Naive thymus-derived CD4-positive, alpha-beta T cell (primary cell): ENCODE measurements at places on chromosomes 4 and X. TPM values are rescaled to one million over a fixed set of nuclear protein-coding genes. Genes with fewer than 3 reads are reported as not detected.
A peak's percentile ranks its signal among the peaks of the same experiment; 100 is the strongest.

DNA sequence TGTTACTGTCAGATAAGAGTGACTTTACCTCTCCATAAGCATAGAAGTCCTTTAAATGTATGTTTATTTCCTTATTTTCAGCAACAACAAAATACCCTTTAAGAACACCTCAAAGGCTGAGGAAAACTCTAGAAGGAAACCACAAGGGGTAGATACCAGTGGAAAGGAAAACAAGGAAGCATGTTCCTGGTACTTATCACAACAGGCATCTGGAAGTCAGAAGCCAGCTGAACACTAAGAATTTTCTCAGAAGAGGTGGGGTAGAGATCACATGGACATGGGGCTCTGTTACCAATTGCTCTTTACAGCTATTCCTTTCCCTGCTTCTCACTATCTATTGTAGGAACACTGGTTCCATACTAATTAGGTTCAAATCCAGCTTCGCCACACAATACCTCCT, 51.5 kb upstream of the BEND2 start:
- no peak for DNase-seq

DNA sequence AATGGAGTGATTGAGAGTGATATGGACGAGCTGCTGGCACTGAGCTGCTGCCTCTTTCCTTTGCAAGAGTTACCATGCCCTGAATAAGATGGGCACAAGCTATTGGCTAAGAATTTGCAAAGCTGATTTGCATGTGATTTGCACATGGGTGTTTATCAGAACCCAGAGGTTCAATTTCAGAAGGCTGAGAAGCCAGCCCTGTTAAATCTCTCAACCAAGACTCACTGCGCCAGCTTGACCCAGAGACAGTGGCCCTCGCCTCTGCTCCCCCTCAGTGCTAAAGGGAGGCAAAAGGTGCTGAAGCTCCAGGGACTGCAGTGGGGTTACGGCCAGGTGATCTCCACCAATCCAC, 701 bp downstream of the ARHGAP4 start:
- peak; percentile 41 for DNase-seq

GRCh38 chr4:76897536-76898384, at the start of gene SOWAHB:
SOWAHB (minus strand) TSS chr4:76898144; CDS start chr4:76897849, 295 bp downstream.
- DNase-seq = peak; percentile 39

- no peak for DNase-seq
Observed at GRCh38 chrX:32778965-32779364, 432.4 kb downstream of the DMD start.

DNA sequence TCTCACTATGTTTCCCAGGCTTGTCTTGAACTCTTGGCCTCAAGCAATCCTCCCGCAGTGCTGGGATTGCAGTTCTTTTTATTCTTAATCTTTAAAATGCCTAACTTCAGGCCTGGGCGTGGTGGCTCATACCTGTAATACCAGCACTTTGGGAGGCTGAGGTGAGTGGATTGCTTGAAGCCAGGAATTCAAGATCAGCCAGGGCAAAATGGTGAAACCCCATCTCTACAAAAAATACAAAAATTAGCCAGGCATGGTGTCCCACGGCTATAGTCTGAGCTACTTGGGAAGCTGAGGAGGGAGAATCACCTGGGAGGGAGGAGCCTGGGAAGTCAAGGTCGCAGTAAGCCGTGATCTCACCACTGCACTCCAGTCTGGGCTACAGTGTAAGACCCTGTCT, 45.9 kb downstream of the PLS3 start:
- no peak for DNase-seq

- no peak for DNase-seq
Observed at GRCh38 chr4:120517966-120518365, 404.6 kb downstream of the PRDM5 start.

NALF2 gene
- 0.27 TPM for total RNA-seq

DNA sequence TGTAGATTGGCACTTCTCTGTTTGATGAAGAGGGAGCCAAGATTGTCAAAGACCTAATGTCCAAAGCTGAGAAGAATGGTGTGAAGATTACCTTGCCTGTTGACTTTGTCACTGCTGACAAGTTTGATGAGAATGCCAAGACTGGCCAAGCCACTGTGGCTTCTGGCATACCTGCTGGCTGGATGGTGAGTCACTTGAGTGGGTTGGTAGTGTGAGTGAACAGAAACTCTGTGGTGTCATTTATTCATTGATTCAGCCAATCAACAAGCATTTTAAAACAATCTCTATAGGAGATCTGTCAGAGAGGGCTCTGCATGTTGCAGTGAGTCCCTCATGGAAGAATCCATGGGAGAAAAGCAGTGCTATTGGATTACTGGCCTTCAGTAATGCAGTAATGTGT, 16.3 kb downstream of the TAF9B start:
- no peak for DNase-seq

DNA sequence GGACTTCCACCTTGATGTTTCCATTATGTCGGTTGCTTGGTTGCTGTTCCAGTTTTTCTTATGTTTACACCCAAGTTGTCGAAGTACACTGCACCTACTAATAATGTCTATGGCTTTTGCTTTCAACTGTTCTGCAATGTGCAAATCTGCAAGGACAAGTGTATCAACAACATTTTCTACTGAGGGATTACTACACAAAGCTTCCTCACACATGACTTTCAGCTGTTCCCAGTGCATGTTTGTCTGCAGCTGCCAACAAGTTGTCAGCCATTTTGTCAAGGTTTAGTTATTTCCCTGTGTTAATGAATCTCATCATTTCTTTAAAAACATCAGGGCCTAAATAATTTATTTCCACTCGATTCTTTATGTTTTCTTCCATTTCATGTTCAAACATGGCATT, 45.4 kb upstream of the UGT2A3 start:
- no peak for DNase-seq

DNA sequence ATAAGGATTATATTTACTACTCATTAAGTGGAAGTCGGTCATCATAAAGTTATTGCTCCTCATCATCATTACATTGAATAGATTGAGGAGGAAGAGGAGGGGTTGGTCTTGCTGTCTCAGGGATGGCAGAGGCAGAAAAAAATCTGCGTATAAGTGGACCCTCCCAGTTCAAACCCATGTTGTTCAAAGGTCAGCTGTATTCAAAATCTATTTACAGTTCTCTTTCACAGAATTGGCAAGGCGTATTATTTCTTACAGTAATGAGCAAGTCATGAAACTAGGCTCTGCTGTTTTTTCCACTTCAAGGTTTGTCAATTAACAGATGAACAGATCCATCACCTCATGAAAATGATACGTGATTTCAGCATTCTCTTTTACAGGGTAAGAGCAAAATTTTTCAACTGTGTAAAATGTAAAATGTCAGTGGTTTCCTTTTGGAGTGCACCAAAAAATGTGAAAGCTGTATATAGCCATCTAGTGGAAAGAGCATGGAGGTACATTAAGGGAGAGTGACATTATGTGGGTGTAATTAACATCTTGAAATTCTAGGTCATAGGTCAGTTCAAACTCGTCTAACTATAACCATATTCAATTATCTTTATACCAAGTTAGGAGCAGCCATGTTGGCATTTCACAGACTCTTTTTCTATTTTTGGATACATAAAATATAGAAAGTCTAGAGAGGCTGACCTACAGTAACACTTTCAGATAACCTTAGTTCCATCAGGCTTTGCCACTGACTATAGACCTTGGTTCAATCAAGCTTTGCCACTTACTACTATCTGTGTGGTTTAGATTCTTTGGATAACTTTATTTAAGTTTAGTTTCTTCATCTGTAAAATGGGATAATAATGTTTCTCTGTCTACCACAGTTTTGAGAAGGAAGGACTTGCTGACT, 30.1 kb downstream of the NEIL3 start:
- no peak for DNase-seq

DNA sequence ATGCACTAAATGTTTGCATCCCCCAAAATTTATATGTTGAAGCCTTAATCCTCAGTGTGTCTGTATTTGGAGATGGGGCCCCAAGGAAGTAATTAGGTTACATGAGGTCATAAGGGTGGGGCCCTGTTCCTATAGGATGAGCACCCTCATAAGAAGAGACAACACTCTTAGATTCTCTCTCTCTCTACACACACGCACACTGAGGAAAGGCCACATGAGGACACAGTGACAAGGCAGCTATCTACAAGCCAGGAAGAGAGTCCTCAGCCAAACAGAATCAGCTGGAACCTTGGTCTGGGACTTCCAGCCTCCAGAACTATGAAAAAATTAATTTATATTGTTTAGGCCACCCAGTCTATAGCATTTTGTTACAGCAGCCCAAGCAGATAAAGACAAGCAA, 69.3 kb upstream of the NOCT start:
- DNase-seq = no peak

GRCh38 chrX:121823406-121823805, 776.0 kb downstream of the GLUD2 start:
- no peak for DNase-seq

DNA sequence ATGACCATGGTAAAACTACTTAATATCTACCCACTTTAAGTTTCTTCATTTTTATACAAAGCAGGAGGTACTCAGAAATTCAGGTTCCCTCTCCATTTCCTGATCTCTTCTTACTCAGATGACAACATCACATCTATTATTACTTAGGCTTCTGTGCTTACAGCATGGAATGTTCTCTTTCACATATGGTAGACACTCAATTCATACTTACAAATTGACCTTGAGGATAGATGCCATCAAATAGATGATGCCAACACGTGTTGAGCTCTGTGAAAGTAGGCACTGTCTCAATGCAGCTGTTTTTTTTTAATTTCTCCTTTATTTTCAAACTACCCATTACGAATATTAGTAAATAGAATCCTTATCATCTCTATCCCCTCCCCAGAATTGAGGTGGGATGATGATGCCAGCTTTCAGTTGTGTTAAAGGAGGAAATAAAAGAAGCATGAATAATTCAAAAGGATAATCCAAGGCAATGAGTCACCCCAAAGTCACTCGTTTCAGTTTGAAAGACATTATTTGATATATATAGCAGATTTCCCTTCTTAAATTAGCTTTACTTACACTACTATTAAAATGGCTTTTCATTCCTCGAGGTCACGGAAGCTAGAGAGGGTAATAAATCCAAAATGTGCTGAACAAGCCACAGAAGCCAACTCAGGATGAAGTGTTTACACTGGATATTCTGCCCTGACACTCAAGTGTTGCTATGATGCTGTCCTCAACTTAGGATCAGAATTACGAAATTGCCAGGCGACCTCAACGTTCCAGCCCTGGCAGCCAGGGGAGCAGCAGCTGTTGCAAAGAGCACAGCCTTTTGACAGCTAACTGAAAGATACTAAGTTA, 124.2 kb upstream of the EOLA2 start:
- no peak for DNase-seq

- no peak for DNase-seq
Observed at GRCh38 chrX:102833136-102833535, 103.9 kb upstream of the RAB40AL start.

DNA sequence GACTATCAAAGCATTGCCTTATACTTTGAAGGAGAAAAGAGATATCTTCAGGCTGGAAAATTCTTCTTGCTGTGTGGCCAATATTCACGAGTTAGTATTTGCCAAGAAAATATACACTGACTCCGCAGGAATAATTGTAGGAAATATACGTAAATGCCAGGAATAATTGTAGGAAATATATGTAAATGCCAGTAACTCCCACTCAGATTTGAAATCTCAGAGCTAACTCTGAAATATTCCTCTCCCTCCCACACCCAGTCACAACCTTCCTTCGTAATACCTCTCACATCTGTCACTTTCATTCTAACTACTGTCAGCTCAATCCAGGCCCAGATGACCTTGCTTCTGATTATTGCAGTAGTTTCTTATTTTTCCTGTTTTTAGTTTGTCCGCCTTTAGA, 73.5 kb downstream of the WDR19 start:
- DNase-seq = no peak

DNA sequence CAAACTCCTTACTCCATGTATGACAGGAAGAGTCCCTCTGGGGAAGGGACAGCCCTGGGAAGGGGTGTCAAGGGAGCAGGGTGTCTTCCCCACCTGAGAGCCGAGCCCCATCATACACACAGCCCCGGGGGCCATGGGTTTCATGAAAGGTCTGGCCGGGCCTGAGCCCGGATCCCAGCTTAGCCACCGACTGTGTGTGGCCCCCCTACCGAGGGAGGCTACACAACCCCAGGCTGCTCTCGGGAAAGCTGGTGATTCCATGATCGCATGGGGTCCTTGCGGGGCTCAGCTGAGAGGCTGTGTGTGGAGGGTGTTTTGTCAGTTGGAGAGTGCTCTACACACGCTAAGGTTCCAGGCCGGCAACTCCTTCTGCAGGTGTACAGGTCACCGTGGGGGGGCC, 55.6 kb downstream of the SORCS2 start:
- no peak for DNase-seq
